ENCODE measurements at places on chromosomes 5 and 9. TPM values are rescaled to one million over a fixed set of nuclear protein-coding genes. Genes with fewer than 3 reads are reported as not detected.

- no peak for DNase-seq
These were observed 250.9 kb upstream of the DAB2 start for GRCh38 chr5:39675676-39676075.

GRCh38 chr5:35659556-35659955, 41.9 kb downstream of the SPEF2 start:
- no peak for DNase-seq

DNA sequence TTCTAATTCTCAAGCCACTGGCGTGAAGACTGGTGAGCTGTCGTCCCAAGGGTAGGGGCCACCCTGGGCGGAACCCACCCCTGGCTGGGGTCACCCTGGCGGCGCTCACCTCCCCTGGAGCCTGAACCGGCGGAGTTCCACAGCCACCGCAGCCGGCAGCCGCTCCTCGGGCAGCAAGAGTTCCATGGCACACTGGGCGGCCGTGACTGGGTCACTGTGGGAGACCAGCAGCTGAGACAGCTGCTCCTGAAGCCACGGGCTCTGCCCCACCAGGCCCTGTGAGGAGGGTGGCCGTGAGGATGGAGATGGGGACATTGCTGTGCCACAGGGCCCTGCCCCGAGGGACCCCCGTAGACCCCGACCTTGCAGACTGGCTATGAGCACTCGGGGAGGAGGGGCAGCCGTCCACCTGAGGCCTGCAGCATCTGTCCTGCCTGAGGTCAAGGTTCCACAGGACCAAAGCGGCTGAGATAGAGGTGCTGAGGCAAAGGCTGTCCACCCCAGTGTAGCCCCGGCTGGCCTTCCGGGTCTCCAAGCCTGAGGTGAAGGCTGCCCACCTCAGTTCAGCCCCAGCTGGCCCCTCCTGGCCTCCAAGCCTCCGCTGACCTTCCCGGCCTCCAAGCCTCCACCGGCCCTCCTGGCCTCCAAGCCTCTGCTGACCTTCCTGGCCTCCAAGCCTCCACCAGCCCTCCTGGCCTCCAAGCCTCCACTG, 50.6 kb upstream of the NRARP start:
- no peak for DNase-seq

- no peak for DNase-seq
These were observed 43.9 kb downstream of the CDK5RAP2 start for GRCh38 chr9:120536094-120536493.

- no peak for DNase-seq
These were observed 2.4 kb downstream of the TICAM2 start for GRCh38 chr5:115599924-115600323.

The PLAC8L1 gene
- total RNA-seq, result 0.80 TPM

The CRHBP gene
- 0.51 TPM for total RNA-seq

The RGS7BP gene
- 2.0 TPM for total RNA-seq
